ENCODE measurements at places on chromosomes 2 and 18. TPM values are rescaled to one million over a fixed set of nuclear protein-coding genes. Genes with fewer than 3 reads are reported as not detected.
A peak's percentile ranks its signal among the peaks of the same experiment; 100 is the strongest.

GRCh38 chr2:181972431-181973170, 13.1 kb upstream of the PPP1R1C start:
- DNase-seq: no peak

DNA sequence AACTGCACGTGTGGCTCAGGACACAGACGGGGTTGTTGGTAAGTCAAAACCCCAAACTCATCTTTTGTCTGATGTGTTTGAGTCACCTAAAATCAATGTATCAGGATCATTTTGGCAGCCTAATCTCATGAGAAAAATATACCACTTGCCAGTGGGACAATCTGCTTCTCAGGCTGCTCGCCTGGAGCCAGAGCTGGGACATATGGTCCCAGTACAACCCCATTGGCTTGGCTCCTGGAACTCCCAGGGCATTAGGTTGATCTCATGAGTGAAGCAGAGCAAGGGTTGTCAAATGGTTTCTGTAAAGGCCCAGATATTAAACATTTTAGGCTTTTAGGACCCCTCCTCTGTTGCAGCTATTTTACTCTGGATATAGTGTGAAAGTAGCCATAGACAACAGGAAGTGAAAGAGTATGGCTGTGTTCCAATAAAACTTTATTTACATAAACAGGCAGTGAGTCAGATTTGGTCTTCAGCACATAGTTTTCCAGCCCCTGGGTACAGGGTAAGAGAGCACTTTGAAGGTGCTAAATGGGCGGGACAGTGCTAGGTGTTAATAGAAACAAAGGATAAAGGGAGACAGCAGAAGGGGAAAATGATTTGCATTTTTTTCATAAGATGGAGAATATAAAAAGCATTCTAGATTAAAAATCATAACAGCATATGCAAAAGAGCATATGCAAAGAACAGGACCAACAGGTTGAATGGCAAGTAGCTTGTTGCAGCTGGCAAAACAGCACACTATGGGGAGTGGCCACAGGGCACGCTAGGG, 290.8 kb downstream of the KCNS3 start:
- DNase-seq: no peak

- DNase-seq: no peak
Measured at GRCh38 chr2:191319186-191319585, 74.0 kb downstream of the MYO1B start.

DNA sequence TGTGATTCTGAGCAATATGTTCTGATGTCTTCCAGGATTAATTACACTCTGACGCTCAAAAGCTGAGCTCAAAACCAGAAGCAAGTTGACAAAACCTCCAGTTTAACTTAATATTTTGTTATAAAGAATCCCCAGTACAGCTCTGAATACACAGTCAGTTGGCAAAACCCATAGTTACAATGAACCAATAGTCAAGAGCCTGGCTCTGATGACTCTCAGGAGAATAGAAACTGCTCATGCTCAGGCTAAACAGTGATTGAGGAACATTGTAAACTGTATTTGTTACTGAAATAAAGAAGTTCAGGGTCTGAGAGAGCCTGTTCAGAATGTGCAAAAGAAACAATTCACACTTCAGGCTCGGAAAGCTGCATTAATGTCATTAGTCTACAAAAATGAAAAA, 1565.9 kb downstream of the SUCLG1 start:
- DNase-seq: no peak

DNA sequence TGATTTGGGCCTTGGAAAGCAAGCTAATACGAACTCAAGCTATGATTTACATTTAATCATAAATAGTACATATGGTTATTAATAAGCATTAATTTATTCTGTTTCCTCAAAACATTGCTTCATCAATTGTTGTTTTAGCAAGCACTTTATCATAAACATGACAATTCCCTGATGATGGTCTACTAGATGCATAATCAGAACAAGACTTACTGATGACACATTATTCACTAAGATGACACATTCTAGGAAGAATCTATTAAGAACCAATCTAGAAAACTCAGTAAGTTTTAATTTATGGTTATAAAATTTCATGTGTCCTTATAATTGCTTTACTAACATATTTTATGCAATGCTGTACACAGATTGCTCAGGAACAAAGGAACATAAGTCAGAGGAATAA, 815.2 kb downstream of the ERBB4 start:
- no peak for DNase-seq

GRCh38 chr2:44290261-44290660, 15.0 kb downstream of the SLC3A1 start:
- no peak for DNase-seq

GRCh38 chr2:64052463-64053241, 33.4 kb upstream of the VPS54 start:
- peak; percentile 19 for DNase-seq

DNA sequence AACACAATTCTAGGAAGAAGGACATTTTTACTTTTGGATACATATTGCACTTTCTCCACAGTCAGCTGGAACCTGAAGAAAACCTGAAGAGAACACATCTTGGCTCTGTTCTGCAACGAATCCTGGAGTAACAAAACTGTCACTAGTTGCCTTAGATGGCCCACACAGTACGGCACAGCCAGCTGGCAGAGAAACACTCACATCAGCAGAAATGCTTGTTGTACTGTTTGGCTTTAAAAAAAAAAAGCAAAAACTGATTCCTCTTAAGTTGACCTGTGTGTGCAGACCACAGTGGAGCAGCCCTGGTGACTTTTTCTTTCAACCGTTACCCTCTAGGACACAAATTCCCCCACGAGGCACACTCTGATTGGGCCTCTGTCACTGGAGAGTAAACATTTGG, 152.3 kb upstream of the TWIST2 start:
- no peak for DNase-seq

DNA sequence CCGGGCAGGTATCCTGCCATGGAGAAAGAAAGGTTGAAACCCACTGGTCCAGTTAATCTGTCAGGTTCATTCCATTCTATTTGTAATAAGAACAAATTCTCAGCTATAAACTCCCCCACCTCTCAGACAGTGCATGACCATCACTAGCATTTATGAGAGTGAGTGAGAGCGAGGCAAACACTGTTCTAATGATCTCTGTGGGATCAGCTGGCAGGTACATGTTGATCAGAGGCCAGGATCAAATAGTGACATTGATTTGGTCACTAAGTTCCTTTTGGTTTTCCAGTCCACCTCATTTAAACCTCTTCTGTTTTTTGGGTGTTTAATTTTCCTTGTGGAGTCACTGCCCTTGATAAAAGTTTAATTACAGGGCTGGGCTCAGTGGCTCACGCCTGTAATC, 423.1 kb upstream of the CHST9 start:
- no peak for DNase-seq

DNA sequence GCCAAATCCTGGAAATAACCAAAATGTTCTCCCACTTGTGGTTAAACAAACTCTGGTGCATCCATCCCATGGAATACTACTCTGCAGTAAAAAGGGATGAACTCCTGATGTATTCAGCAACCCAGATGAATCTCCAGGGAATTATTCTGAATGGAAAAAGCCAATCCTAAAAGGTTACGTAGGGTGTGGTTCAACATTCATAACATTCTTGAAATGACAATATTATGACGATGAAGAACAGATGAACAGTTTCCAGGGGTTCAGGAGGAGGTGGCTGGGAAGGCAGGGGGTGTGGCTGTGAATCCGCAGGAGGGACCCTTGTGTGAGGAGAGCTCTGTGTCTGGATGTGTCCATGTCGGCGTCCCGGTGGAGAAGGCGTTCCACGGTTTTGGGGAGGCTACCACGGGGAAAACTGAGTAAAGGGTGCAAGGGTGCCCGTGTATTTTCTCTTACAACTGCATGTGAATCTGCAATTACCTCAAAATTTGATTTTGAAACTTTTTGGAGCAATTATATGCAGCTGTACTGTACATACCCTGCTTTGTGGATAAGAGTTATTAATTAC, 47.3 kb downstream of the KCNG2 start:
- no peak for DNase-seq

DNA sequence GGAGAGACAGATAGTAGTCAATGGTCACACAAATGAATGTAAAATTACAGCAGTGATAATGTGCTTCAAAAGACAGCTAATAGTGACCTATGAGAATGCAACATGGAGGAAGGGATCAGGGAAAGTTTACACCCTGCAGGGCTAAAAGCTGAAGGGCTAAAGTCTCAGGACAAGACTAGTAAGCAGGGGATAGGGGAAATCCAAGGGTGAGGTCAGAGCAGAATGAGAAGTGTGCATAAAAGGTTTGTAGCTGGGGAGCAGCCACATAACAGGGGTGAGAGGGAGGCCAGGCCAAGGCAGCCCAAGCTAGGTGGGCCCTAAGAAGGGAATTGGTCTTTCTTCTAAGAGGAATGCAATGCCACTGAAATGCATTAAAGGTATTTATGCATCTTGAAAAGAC, 746.3 kb downstream of the SATB2 start:
- DNase-seq: no peak

The SERPINB12 gene
- not detected for total RNA-seq

The ATP8B1 gene
- 0.27 TPM for total RNA-seq

The UGT1A5 gene
- not detected for total RNA-seq

The MCFD2 gene
- 43.6 TPM for total RNA-seq

The HYCC2 gene
- 8.3 TPM for total RNA-seq

The SCYGR4 gene
- not detected for total RNA-seq

The SP5 gene
- not detected for total RNA-seq

The CCDC74A gene
- total RNA-seq: 0.27 TPM

Data from hematopoietic multipotent progenitor cell (in vitro differentiated cells).